GDM1 (cell line): ENCODE measurements at places on chromosomes 6 and 20.

GRCh38 chr6:136782021-136782770, 10.1 kb downstream of the MAP3K5 start:
- DNase-seq, result no peak

GRCh38 chr6:116156405-116157326, 30.7 kb upstream of the COL10A1 start:
- no peak for DNase-seq

GRCh38 chr6:37594895-37595294, 95.2 kb upstream of the CCDC167 start:
- no peak for DNase-seq

- DNase-seq, result no peak
Measured at GRCh38 chr6:158625881-158626305, 18.6 kb downstream of the DYNLT1 start.

- DNase-seq, result no peak
Measured at GRCh38 chr6:170044836-170045562, 245.9 kb downstream of the DLL1 start.

GRCh38 chr20:8903655-8904605, 165.0 kb upstream of the PLCB4 start:
- no peak for DNase-seq
